ENCODE measurements at places on chromosomes 2 and 18.

- H3K36me3 ChIP-seq = peaks cover 6% of the 10 kb centered on the region
- H3K4me1 ChIP-seq = no peaks in the 10 kb centered on the region
- H3K4me3 ChIP-seq = no peak overlapping the region
- no peak overlapping the region for H3K27ac ChIP-seq
Measured at GRCh38 chr2:239459606-239460005, 58.8 kb upstream of the HDAC4 start.

- H3K4me3 ChIP-seq = no peak overlapping the region
- H3K27ac ChIP-seq = peak overlapping the region; percentile 17
- DNase-seq = no peak
- no peaks in the 10 kb centered on the region for H3K36me3 ChIP-seq
- H3K27me3 ChIP-seq = no peaks in the 10 kb centered on the region
- peaks cover 7% of the 10 kb centered on the region for H3K4me1 ChIP-seq
Measured at GRCh38 chr18:10015941-10016819, 102.4 kb downstream of the VAPA start.

GRCh38 chr2:5985536-5986385 is 293.6 kb downstream of the SOX11 start:
- H3K4me1 ChIP-seq = no peaks in the 10 kb centered on the region
- no peak overlapping the region for H3K4me3 ChIP-seq

DNA sequence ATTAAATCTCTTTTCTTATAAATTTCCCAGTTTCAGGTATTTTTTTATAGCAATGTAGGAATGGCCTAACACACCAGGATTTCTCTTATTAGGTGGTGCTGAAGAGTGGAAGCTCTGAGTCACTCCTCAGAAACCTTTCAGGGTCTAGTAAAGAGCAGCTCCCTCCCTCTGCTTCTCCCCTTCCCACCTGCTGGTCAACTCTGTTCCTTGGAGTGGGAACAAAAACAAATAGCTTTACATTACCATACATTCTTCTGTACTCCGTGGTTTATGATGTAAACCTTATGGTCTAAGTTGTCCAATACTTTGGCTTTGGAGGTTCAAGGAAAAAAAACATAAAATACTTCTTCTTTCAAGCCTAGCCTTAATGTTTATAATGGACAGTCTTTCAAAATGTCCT is 2.7 kb upstream of the IL1R1 start:
- peaks cover 44% of the 10 kb centered on the region for H3K4me1 ChIP-seq
- H3K27me3 ChIP-seq = peaks cover 67% of the 10 kb centered on the region
- no peak overlapping the region for H3K4me3 ChIP-seq
- peaks cover 14% of the 10 kb centered on the region for H3K36me3 ChIP-seq
- no peak for DNase-seq

- no peaks in the 10 kb centered on the region for H3K27me3 ChIP-seq
- H3K27ac ChIP-seq = peak overlapping the region; percentile 100
- peaks cover 54% of the 10 kb centered on the region for H3K4me1 ChIP-seq
- no peak for DNase-seq
- peaks cover 59% of the 10 kb centered on the region for H3K36me3 ChIP-seq
- H3K4me3 ChIP-seq = peak overlapping the region; percentile 94
Measured at GRCh38 chr2:201132518-201132917, 16.6 kb downstream of the CFLAR start.

GRCh38 chr2:8298783-8299182 is 383.1 kb upstream of the ID2 start:
- DNase-seq = no peak
- H3K4me1 ChIP-seq = peaks cover 72% of the 10 kb centered on the region
- peak overlapping the region; percentile 38 for H3K4me3 ChIP-seq
- peaks cover 26% of the 10 kb centered on the region for H3K36me3 ChIP-seq
- peak overlapping the region; percentile 30 for H3K27ac ChIP-seq
- H3K27me3 ChIP-seq = no peaks in the 10 kb centered on the region

DNA sequence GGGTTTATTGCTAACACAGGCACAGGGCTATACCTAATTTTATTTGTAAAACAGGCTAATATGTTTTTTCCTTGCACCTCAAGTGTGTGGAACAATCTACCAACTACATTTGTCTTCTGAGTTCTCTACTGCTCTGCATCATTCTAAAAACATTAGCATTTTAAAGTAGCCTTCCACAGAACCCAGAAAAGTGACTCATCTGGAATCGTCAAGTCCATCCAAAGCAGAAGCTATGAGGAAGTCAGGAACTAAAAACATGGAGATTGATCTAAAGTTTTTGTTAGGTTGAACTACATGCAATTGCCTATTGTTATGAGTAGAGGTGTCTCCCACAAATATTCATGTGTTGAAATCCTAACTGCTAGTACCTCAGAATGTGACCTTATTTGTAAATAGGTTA is 70.9 kb downstream of the SUCLG1 start:
- DNase-seq = no peak
- H3K4me1 ChIP-seq = no peaks in the 10 kb centered on the region
- H3K36me3 ChIP-seq = no peaks in the 10 kb centered on the region
- peaks cover 54% of the 10 kb centered on the region for H3K27me3 ChIP-seq
- no peak overlapping the region for H3K4me3 ChIP-seq
- no peak overlapping the region for H3K27ac ChIP-seq

DNA sequence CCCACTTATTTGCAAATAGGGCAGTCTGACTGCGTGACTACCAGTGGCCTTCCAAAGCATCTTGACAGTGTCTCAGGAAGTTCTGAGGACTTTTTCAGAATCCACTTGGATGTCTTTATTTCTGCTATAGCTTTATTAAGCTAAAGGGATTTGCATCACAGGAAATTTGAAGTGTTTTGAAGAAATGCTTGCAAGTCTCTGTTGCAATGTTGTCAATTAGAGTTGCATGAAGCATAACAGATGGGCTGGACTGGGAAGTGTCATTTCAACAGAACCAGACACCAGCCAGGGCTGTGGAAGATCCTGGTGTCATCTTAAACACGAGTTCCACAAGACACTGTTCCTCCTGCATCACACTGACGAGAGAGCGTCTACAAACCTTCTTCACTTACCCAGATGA is 224.5 kb downstream of the EN1 start:
- DNase-seq = no peak
- H3K4me3 ChIP-seq = no peak overlapping the region
- no peak overlapping the region for H3K27ac ChIP-seq

GRCh38 chr18:9449600-9450414 is 25.5 kb upstream of the RALBP1 start:
- no peaks in the 10 kb centered on the region for H3K36me3 ChIP-seq
- peaks cover 27% of the 10 kb centered on the region for H3K27me3 ChIP-seq
- H3K4me3 ChIP-seq = no peak overlapping the region
- H3K4me1 ChIP-seq = no peaks in the 10 kb centered on the region

DNA sequence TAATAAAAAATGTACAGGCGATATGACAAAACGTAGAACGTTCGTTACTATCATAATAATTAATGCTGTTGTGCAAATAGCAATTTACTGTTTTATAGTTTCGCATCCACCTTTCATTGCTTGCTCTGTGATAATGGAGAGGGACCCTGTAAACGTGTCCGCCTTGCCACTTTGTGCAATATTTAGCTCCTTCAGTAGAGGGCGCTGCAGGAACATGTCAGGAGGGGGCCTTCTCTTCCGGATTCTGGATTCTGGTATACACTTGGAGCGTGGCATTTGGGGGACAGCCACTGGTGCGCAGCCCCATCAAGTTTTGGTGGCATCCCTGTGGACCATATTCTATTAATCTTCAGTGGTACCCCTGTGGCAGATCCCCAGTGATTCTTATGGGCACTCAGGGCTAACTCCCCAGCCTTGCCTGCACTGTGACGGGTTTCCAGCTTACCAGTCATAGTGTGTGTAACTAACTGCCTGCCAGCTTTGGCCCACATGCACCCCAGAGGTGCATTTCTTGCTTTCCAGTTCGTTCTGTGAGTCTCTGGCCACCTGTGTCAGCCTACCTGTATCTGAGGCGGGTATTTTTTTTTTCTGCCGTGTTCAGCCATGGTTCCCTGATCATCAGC is 140.3 kb downstream of the CYRIA start:
- no peaks in the 10 kb centered on the region for H3K4me1 ChIP-seq
- peaks cover 13% of the 10 kb centered on the region for H3K27me3 ChIP-seq
- no peak overlapping the region for H3K27ac ChIP-seq
- no peaks in the 10 kb centered on the region for H3K36me3 ChIP-seq
- DNase-seq = no peak
- H3K4me3 ChIP-seq = no peak overlapping the region

DNA sequence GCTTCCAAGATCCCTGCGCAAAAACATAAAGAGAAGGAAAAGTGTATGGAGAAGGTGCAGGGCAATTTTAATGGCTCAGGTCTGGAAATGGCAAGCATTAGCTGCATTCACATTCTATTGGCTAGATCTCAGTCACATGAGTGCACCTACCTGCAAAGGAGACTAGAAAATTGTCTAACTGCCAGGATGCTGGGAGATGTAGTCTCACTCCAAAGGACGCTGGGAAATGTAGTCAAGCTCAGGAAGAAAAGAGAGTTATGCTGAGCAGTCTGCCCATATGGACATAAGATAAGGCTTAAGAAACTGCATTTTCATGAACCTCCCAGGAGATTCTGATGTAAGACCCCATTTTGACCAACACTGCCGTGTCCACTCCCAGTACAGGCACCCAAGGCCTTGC is 9.5 kb upstream of the KLHL29 start:
- no peaks in the 10 kb centered on the region for H3K36me3 ChIP-seq
- H3K4me3 ChIP-seq = no peak overlapping the region
- peaks cover 3% of the 10 kb centered on the region for H3K4me1 ChIP-seq
- peaks cover 23% of the 10 kb centered on the region for H3K27me3 ChIP-seq
- H3K27ac ChIP-seq = no peak overlapping the region

- peaks cover 13% of the 10 kb centered on the region for H3K27me3 ChIP-seq
- H3K4me3 ChIP-seq = no peak overlapping the region
- H3K4me1 ChIP-seq = no peaks in the 10 kb centered on the region
Measured at GRCh38 chr18:10354241-10354811, 100.1 kb upstream of the APCDD1 start.

DNA sequence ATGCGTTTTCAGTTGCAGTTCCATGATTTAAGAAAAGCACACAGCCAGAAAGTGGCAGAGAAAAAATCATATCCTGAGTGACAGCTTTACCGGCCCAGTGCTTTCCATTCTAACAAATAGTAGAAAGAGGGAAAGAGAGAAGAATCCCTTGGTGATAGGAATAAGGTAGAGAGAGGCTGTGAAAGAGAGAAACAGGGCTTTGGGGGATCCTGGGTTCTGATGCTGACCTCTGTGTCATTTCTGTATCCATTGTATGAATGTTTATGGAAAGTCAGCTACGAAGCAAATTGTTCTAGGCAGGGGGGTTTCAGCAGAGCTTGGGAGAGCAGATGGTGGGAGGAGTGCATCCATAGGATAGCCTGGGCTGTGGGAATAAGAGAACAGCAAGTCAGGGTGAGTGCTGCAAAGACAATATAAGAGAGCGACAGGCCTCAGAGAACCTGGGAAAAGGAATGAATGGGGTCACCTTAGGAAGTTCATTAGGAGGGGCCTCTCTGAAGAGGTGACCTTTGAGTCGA is 203.4 kb upstream of the TNP1 start:
- no peak overlapping the region for H3K27ac ChIP-seq
- H3K4me3 ChIP-seq = no peak overlapping the region
- peaks cover 24% of the 10 kb centered on the region for H3K27me3 ChIP-seq
- DNase-seq = no peak

GRCh38 chr2:233346930-233347329 is 7.4 kb upstream of the DGKD start:
- H3K4me1 ChIP-seq = peaks cover 18% of the 10 kb centered on the region
- H3K27ac ChIP-seq = no peak overlapping the region
- no peak overlapping the region for H3K4me3 ChIP-seq

DNA sequence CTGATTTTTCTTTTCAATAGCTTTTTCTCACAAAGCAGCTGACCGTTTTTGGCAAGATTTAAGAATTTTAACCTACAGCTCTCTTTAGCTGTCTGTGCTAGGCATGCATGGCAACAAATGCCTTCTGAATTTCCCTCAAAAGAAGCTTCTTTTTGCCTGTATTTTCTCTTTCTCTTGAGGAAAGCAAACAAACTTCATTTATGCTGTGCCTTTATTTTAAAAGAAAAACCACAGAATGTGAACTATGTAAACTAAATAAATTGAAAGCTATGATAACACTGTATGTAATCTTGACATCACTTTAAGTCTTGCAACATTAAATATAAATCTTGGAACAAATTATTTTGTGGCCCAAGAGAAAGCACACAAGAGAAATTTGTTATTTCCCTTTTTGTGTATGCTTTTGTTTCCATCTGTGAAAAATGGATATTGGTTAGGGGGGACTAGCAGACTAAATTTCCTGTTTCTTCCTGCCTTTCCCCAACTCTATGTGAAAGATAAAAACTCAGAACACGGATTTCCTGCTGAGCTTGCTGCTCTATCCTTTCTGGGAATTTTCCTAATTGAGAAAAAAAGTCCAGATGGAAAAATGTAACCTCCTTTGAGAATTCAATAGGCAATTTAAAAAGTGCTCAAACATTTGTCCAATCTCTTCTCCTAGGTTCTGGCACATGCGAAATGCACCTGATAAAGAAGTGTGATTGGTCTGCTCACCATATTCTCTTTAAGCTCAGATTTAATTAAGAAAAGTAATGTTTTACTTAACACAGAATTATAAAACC is 20.9 kb upstream of the TFPI start:
- no peak overlapping the region for H3K27ac ChIP-seq
- H3K4me1 ChIP-seq = no peaks in the 10 kb centered on the region
- no peaks in the 10 kb centered on the region for H3K27me3 ChIP-seq
- H3K36me3 ChIP-seq = no peaks in the 10 kb centered on the region
- H3K4me3 ChIP-seq = no peak overlapping the region
